ENCODE measurements at places on chromosomes 6 and 20.

DNA sequence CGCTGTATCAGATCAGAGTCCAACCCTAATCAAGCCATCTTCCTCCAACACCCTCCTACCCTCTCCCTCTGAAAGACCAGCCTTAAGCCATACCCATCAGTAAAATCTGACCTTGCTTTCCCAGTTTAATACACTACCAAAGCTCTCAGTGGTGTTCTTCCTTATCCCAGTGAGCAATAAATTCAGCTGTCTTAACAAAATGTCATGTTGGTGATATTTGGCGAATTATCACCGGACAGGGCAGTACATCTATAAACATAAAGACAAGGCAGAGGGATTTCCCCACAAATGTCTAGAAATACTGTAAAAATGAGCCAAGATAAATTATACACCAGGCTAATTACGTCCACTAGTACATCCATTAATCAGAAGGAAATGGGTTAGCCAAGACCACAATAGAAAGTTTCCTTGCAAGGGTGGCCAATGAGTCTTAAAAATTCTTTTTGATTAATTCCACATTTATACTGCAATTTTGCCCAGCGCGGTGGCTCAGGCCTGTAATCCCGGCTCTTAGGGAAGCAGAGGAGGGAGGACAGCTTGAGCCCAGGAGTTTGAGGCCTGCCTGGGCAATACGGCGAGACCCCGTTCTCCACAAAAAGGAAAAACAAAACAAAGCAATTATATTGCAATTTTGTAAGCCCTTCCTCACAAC, 905 bp downstream of the RARS2 start:
- no peak for DNase-seq

- DNase-seq: no peak
Observed at GRCh38 chr20:10666221-10667076, 7.3 kb downstream of the JAG1 start.

GRCh38 chr6:21340573-21340972, 253.0 kb upstream of the SOX4 start:
- DNase-seq: no peak

DNA sequence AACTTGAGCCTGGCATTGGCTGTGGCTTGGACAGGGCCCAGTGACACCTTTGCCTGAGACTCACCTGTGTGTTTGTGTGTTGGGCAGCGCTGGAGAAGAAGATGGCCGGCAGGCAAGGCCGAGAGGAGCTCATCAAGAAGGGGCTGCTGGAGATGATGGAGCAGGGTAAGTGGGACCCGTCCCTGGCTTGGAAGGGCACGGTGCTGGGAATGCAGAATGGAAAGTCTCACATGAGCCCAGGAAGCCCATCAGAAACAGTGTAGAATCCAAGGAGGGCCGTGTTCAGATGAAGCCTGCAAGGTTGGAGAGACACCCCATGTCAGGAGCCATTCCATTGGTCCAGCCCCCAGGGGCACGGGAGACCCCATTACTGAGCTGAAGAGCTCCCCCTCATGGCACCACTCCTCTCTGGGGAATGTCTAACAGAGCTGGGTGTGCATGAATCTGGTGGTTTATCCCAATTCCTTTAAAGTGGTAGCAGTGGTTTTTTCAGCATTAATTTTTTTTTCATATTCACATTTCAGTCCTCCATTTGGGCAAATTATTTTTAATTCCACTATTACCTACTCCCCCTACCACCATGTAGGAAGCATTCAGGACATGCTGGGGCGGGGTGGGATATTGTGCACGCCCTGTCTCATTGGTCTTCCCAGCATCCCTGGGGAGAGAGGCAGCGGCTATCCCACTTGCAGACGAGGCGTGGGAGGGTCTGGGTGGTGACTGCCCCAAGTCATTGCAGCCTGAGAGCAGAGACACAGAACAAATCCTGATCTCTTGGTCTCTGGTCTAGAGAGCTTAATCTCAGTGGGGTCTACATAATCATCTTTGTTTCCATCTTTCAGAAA, 143.6 kb downstream of the PHACTR3 start:
- DNase-seq: no peak

DNA sequence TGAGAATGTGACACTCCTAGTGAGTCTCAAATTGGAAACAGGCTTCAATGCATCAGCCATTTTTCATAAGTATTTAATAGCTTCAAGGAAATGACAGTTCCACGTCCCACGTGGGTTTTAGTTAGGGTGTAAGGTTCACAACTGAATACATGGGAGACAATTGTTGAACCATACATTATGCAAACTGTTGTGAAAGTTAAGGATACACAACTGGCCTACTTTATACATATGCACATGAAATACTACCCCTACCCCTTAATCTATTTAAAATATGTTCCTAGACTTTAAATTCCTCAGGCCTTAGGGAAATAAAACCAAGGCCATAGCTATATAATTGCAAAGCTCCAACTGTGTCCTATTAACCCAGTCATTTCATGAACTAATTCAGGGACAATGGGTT, 436.1 kb downstream of the BTBD3 start:
- no peak for DNase-seq

- no peak for DNase-seq
Observed at GRCh38 chr6:34390531-34391472, 1.7 kb downstream of the NUDT3 start.

DNA sequence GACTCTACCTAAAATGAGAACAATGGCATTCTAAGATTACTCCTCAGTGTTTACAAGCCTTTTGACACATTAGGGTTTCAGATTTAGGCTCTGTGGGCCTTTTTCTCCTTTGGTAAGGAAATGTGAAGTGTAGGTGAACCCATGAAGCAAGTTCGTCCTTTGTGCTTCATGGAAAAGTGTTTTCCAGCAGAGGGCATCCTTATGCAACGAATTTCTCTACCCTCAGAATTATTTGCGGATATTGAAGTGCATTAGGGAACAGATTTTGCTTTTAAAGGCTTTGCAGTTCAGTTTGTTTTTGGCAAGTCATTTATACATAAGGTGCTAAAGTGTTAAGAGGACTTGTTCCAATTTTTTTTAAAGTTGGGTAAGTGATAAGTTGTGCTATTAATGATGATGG, 55.7 kb upstream of the FERMT1 start:
- no peak for DNase-seq

DNA sequence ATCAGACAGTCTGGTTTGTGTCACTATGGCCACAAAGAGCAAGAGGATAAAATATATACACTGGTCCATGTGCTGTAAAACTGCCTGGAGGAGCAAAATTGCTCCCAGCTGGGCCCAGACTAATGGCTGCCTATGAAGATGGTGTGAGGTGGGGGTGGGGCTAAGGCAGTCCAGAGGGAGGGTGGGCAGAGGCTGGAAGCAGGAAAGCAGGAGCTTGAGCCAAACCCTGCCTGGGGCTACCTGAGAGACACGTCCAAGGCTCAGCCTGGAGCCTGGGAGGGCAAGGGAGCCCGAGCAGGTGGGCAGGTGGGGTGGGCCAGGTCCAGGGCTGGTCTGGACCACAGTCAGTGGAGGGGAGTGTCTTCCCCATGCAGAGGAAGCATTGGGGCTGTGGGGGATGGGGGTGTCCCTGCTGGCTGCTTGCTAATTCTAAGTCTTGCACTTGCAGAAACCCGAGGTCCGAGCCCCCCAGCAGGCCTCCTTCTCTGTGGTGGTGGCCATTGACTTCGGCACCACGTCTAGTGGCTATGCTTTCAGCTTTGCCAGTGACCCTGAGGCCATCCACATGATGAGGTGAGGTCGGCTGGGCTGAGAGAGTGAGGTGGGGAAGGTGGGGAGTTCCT, 9.5 kb downstream of the HSPA12B start:
- no peak for DNase-seq
